Non-pigmented ciliary epithelial cell (primary cell): ENCODE measurements at places on chromosomes 11 and 22.

DNA sequence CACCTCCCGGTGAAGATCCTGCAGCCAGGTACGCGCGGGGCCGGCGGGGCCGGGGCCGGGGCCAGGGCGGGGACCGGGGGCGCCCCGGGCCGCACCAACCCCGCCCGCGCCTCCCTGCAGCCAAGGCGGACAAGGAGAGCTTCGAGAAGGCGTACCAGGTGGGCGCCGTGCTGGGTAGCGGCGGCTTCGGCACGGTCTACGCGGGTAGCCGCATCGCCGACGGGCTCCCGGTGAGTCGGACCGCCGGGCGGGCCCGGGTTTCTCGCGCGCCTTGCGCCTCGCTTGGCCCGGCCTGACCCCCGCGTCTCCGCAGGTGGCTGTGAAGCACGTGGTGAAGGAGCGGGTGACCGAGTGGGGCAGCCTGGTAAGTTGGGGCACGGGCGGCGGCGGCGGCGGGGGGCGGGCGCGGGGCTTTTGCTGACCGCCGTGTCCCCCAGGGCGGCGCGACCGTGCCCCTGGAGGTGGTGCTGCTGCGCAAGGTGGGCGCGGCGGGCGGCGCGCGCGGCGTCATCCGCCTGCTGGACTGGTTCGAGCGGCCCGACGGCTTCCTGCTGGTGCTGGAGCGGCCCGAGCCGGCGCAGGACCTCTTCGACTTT lies 531 bp downstream of the PIM3 start:
- no peak for DNase-seq

GRCh38 chr11:112477581-112478317 lies 217.1 kb upstream of the PLET1 start:
- no peak for DNase-seq

GRCh38 chr11:133133050-133133449 lies 399.3 kb downstream of the OPCML start:
- no peak for DNase-seq

GRCh38 chr11:110735455-110736170 lies 23.4 kb upstream of the ARHGAP20 start:
- no peak for DNase-seq

- no peak for DNase-seq
Observed at GRCh38 chr11:120339394-120339890, 3.2 kb downstream of the ARHGEF12 start.

DNA sequence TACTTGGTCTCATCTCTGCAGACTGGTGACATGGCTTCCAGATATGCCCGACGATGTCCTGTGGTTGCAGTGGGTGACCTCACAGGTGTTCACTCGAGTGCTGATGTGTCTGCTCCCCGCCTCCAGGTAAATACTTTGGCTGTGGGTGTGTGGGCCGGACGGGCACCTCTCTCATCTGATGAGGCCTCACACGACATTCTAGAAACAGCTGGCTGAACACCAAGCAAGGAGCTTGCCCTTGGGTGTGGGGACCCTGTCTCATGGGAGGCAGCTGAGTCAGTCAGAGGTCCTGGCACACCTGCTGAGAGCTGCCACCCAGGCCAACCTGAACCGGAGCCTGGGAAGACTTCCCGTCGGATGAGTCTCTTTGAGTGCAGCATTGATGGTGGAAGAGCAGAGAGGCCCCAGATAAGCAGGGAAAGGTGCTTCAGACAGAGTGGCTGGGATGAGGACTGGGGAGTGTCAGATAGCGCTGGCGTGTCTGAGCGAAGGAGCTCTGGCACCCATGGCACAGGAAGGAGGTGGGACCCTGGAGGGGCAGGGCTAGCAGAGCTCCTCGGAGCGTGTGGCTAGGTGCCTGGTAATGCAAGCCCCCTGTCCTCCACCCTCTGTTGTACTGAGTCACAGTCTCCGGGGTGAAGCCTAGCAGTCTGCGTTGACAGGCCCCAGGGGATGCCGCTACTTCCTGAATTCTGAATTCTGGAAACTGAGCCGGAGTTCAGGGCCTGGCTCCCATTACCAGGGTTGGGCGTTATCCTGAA lies 10.4 kb upstream of the SAMM50 start:
- DNase-seq: no peak

DNA sequence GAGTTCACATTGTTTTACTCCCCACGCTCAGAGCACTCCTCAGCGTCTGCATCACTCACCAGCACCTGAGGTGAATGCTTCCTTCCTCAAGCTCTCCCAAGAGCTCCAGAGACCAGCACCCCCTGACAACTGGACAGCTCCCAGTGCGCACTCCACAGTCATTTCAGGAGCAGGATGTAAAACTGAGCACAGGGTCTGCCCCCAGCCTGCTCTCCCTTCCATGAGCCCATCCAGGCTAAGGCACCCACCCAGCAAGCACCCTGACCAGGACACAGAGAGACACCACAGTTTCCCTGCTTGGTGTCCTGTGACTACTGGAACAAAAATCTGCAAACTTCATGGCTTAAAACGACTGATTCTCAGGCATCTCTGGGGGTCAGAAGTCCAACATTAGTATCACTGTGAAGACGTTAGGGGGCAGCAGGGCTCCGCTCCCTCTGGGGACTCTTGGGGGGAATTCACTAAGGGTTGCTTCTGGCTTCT lies 3.3 kb downstream of the SCGB1D2 start:
- DNase-seq: no peak

GRCh38 chr11:3138178-3139085 lies 26.7 kb downstream of the OSBPL5 start:
- no peak for DNase-seq

DNA sequence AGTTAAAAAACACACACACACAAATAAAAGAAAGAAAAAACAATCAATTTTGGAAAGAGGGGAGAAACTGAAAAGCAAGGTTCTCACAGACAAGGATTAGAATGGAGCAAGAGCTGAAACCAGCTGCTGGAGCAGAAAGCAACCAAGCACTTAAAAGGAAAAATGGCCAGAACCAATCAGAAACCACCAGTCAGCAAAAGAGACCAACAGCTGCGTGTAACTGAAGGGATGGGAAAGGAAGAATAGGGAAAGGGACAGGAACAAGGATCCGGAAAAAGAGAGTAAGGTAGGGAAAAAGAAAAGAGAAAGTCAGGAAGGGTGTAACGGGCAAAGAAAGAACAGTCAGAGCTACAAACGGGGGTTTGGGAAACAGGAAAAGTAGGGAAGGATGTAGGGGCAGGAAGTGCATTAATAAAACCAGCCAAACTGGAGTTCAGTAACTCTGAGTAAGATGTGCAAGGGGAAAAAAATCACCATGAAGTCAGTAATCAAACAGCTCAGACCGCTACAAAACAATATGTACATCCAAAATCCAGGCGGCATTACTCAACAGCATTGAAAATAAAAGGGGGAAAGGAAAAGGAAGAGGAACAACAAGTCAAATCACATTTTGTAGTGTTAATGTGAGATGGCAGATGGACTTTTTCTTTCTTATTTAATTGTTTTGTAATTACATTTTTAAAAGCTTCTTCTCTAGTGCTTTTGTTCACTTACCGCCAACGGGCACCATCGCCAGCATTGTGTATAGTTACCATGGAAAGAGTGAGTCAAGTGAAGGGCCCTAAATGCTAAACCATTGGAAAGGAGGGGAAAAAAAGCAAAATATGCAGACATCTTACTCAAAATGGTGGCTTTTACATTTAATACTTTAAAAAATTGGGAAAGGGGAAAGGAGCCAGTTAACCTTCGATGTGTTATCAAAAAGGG lies 49.2 kb downstream of the APOL5 start:
- no peak for DNase-seq

- no peak for DNase-seq
Observed at GRCh38 chr11:122785031-122785541, 53.2 kb upstream of the CRTAM start.

DNA sequence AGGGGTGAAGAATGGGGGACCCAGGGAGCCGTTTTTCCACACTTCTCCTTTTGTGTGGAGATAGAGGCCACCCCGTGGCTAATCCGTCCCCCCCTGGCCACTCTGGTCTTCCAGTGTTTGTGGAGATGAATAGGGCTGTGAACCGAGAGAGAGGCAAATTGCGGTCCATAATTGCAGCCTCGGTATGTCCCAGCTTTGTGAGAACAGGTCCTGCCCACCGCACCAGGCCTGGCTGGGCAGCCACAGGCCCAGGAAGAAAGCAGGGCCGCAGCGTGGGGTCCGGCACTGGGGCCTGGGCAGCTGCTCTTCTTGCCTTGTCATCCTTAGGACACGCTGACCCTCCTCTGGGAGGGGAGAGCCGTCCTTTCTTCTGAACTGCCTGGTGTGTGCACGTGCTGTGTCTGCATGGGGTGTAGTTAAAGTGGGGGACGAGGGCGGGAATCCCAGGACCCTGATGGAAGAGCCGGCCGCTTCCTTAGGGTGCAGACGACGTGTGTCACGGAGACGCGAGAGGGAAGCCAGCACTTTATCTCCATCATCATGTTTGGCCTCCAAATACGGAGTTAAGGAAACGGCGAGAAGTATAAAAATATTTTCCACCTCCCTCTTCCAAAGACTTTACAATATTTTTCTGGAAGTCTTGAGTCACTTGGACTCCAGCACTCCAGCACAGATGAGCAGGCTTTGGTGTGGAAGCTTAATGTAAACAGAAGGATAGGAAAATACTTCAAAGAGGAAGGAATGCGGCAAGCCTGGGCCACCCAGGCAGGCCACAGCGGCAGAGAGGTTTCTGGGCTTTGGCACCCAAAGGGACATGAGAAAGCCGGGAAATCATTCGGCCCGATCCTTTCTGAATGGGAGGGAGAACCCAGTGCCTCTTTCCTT lies 1248.4 kb downstream of the BRD1 start:
- no peak for DNase-seq

- DNase-seq: no peak
Observed at GRCh38 chr11:30579415-30580175, 6.6 kb downstream of the MPPED2 start.

- no peak for DNase-seq
Observed at GRCh38 chr11:68371171-68372041, 59.0 kb downstream of the LRP5 start.

GRCh38 chr11:882596-882995 lies 28.0 kb downstream of the CHID1 start:
- DNase-seq: no peak

- DNase-seq: no peak
Observed at GRCh38 chr11:76601272-76601671, 69.3 kb downstream of the LRRC32 start.

DNA sequence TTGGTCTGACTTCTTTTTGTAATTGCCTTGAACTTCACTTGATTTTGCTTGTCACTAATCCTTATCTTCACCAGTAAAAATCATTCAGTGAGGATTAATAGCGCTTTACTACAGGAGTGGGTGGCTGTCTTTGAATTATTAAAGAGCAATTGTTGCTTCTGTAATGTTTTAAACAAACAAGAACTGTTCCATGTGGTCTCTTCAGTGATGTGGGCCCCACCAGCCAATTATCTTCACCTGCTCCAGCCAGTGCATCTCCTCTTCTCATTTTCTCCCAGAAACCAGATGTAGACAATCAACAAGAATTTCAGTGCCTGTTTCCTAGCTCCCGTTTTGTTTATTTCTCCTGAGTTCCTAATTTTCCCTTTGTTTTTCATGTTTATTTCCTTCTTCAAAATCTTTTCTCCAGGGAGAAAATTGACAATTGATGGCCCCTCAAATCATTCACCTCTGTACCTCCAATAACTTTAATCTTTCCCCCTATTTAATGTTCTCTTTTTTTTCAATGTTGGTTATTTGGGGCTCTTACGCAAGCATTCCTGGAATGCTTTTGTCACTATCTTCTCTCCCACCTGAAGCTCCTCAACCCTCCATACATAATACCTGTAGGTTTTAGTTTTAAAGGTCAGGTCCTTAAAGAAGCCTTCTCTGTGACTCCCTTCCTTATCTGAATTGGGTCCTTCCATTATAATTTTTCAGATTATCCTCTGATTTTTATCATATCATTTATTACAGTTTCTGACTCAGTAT lies 115.1 kb downstream of the ARFGAP2 start:
- DNase-seq: no peak

- no peak for DNase-seq
Observed at GRCh38 chr11:1041936-1042608, 5.6 kb upstream of the MUC6 start.

DNA sequence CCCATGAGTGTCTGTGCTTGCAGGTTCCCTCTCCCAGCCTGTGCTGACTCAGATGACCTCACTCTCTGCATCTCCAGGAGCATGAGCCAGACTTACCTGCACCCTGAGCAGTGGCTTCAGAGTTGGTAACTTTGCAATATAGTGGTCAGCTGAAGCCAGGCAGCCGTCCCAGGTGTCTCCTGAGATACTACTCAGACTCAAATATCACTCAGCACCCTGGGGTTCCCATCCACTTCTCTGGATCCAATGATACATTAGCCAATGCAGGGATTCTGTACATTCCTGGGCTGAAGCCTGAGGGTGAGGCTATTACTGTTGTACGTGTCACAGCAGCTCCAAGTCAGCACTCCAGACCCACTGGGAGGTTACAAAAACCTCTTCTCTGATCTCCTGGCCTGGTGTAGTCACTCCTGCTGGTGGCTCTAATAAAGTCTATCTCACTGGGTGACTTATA lies 87.8 kb upstream of the TOP3B start:
- DNase-seq: no peak

DNA sequence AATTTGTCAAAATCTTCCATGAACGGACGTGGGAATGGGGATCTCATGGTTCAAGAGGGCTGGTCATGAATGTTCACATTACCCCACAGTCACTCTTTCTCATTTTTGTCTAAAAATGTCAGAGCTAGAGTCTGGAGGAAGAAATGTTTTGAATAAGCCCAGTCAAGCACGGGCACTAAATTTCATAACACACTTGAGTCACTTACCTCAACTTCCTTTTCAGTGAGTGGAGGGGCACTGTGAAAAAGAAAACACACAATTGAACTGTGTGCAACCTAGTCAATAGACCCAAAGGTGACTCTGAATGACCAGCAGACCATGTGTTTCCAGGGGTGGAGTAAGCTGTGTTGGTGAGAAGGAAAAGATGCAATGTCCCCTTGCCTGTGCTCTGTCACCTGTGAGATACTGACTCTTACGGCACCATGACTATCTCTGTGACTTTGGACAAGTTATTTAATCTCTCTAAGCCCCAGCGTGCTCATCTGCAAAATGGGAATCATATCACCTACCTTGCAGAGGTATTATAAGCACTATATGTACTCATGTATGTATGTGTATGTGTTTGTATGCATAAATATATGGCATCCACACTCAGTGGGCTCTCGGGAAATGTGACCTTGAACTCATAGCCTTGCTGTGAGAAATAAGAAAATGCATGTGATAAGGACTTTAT lies 38.2 kb upstream of the LYVE1 start:
- DNase-seq: no peak

- DNase-seq: no peak
Observed at GRCh38 chr22:41257696-41258095, 17.0 kb upstream of the CHADL start.
